Psoas muscle (tissue), 8 donors: ENCODE measurements at places on chromosomes 6 and 20. TPM values are rescaled to one million over a fixed set of nuclear protein-coding genes. Genes with fewer than 3 reads are reported as not detected.

The DACT2 gene
- polyA plus RNA-seq = not detected

GRCh38 chr6:33967966-33968724, 164.3 kb upstream of the MLN start:
- no peak for DNase-seq

DNA sequence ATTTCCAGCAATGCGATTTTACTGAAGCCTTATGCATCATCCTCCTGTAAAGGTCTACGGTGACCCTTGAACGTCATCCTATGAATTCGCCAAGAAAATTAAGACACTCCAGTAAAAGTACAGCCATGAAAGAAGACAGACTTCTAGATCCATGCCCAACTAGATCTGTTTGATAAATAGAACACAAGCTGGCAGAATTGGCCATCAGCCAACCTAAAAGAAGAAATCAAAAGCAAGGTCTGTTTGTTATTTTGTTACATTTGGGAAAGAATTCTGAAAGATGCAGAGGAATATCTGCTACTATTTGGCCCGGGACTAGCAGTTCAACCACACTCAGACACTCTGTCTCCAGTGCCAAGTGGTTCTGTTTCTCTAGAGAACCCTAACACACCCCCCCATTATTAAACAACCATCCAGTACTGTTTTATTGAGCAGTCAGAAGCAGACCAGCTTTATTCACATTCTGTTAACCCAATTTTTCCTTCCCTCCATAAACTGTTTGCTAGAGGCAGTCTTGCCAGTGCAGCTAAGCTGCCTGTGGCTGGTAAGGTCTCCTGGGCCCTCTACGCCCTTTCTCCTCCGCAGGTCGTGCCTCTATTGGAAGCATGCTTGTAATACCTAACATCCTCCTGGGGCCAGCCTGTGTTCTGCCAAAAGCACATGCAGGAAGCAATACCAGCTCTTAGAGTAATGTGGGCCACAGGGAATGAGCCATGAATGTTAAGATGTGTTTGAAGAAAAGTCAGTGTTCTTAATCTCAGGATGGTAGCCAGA, 30.7 kb downstream of the LY86 start:
- no peak for DNase-seq

GRCh38 chr6:142913036-142913510, 31.9 kb downstream of the HIVEP2 start:
- no peak for DNase-seq
